ENCODE measurements at places on chromosomes 12 and 14.

DNA sequence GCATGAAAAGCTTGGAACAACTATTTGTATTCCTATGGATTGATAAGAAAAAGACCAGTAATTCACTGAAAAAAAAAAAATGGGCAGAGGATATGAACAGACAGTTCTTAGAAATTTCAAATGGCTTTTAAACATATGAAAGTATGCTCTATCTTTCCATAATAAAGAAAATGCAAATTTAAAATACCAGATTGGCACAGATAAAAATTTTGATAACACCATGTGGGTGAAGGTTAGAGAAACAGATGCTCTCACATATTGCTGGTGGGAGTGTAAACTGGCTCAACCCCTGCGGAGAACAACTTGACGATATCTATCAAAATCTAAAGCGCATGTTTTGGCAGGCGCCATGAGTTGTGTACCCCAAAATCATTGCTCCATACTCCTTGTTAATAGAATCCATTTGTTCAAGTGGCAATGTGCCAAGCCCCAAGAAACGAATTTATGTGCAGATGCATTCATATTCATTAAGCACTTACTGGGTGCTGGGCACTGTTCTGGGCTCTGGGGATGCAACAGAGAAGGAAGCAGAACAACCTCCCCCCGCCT lies 29.5 kb upstream of the TMPO start:
- DNase-seq, result no peak

DNA sequence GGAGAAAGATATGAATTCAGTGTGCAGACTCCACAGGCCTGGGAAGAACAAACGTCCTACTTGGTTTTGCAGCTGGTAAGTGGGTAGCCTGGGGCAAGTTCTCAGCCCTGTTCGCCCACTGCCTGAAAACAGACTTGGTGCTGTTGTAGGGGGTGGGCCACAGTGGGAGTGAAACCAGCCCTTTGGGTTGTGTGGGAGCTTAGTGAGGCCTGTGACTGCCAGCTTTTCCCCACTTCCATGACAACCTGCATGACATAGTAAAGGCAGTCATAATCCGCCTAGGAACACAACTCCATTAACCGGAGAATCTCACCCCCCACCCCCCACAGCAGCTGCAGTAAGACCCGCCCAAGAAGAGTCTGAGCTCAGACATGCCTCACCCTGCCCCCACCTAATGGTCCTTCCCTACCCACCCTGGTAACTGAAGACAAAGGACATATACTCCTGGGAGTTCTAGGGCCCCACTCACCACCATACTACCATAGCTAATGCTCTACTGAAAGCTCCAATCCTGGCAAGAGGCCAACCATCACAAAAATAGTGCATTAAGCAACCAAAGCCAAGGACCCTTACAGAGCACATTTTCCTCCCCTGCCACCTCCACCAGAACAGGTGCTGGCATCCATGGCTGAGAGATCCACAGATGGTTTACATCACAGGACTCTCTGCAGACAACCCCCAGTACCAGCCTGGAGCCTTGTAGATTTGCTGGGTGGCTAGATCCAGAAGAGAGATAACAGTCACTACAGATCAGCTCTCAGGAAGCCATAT lies 39.8 kb upstream of the LMNTD1 start:
- DNase-seq, result no peak

DNA sequence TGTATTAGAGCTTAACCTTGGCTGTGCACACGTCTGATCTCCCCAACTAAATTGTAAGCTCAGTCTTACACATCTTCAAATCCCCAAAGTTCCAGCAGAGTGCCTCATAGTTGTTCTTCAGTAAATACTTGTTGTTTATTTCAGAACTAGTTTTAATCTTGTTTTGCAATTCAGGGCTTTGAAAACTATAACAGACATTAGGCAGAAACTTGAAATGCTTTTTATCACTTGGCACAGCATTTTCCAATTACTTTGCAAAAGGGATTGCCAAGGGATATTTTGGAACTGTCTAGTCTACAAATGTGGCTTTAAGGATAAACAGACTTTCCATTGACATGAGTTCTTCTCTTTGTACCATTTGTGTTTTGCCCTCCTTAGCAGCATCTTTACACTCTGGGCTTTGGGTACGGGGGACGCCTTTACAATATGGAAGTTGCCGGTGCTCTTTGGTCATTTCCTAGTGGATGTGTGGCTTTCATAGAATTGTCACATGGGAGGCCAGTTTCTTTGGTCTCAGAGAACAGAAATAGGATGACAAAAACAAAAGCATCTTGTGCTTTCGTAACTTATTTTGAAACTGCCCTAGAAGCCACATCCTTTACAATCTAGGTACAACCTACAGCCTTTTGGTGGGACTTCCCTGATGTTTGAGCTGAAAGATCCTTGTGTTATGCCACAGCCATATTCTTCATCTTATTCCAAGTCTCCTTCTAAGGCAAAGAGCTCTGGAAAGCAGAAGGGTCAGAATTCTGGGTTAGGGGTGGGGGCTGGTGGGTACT lies 96.9 kb downstream of the NPAS3 start:
- no peak for DNase-seq

DNA sequence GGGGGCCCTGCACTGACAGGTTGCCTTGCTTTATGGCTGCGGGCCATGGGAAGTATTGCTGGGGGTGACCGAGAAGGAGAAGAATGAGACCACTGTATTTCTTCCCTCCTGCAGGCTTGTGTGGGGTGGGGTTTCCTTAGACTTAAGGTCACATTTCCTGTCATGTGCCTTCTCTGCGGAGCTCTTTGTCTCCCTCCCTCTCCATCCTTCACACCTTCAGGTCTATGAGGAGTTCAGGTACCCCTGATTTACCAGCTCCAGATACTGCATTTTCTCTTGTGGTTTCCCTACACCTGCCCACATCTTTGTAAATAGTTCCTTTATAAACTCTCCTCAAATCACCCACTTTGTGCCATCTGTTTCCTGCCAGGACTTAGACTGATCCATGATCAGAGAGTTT lies 3.6 kb downstream of the FNTB start:
- no peak for DNase-seq

DNA sequence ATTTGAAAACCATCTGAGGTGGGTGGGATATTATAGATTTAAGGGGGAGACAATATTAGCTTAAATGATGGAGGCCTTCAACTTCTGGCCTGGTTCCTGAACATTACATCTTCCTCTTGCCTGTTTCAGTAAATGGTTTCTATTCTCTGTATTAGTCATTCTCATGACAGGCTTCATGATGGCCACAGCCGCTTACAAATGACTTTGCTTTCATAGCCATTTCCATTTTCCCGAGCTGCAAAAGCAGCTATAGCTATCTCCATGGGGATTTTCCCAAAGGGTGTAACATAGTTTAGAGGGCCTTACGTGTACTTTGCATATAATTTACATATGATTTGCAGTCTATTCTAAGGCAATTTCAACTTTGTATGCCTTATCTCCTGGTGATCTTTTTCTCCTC lies 121.8 kb downstream of the NRXN3 start:
- DNase-seq, result no peak

DNA sequence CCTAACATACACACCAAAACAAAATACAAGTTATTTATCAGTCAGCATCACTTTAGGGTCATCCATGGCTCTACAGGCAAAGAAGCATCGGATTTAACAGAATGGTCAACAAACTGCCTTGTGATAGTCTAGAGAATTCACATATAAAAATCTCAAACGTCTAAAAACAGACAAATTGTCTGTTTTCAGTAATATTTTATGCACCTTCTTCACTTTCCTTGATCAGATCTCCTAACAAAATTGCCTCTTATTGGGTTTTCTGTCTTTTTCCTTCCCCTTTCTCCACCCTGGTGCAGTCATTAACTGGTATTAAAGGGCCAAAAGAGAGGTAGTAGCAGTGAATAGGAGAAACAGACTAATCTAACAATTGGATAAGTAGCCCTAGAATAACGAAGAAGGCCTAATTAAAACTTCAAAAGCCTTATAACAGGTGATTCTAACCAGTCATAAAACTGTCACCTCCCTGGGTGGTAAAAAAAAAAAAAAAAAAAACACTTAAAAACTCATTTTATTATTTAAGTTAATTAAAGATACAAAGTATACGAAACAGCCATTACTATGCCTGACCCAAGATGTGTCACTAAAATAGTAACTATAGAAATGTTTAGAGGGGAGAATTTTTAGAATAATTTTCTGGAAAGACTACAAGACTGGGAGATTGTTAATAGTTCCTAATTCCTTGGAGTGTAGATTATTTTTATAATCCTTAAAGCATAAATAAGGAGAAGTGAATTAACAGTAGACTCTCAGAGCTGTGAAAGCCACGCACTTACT lies 1.5 kb downstream of the KIF21A start:
- no peak for DNase-seq
